Brain microvascular endothelial cell (primary cell): ENCODE measurements at places on chromosomes 5 and 9.
A peak's percentile ranks its signal among the peaks of the same experiment; 100 is the strongest.

- no peak for DNase-seq
These were observed 136.2 kb downstream of the TARS1 start for GRCh38 chr5:33576726-33577590.

GRCh38 chr5:170571281-170571731, 67.5 kb downstream of the KCNIP1 start:
- peak; percentile 59 for DNase-seq

GRCh38 chr5:3342271-3343100, 253.1 kb upstream of the IRX1 start:
- no peak for DNase-seq

GRCh38 chr9:110919609-110920008, 118.7 kb downstream of the LPAR1 start:
- DNase-seq, result peak; percentile 80

DNA sequence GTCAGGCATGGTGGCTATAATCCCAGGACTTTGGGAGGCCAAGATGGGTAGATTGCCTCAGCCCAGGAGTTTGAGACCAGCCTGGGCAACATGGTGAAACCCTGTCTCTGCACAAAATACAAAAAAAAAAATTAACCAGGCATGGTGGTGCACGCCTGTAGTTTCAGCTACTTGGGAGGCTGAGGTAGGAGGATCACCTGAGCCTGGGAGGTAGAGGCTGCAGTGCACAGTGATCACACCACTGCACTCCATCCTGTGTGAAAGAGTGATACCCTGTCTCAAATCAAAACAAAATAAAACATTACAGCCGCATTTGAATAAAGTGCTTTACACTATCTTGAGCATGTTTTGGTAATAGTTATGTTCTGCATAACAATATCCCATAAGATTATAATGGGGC, 74.0 kb downstream of the IQGAP2 start:
- no peak for DNase-seq

DNA sequence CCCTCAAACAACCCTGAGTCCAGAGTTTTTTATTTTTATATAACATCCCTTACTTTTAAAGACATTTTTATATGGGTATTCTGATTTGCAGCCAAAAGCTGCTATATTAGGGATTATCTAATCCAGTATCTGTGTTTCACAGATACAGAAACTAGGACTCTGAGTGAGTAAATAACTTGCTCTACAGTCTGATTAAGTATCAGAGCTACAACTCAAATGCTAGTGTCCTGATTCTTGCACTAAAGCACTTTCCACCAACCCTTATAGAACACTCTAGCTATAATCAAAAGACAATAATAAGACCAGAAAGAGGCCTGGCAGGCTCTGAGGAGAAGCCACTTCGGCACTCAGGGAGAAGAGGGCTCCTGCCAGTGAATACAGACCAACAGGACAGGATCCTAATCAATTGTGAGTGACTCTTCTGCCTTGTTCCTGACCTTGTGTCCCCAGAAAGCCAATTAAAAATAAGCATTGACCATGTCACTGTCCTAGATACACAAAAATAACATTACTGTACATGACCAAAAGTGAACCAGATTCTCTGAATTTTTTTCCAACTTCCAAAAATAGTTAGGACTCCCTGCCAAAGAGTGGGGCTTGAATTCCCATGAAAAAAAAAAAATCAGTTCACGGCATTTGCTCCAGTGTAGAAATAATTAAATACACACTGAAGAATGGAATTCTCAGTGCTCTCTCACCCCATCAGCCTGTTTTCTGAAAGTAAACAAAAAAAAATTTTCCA, 63.6 kb upstream of the MAP3K1 start:
- DNase-seq, result no peak

- DNase-seq, result peak; percentile 95
These were observed 5.0 kb upstream of the SLC34A1 start for GRCh38 chr5:177378884-177379883.

- DNase-seq, result no peak
These were observed 1.6 kb downstream of the FBXW11 start for GRCh38 chr5:172004824-172005237.

- no peak for DNase-seq
These were observed 147.6 kb upstream of the TRIM32 start for GRCh38 chr9:116539549-116539948.

GRCh38 chr9:36987409-36987808, 46.7 kb downstream of the PAX5 start:
- no peak for DNase-seq

GRCh38 chr5:173161148-173161547, 16.8 kb downstream of the BNIP1 start:
- no peak for DNase-seq

- DNase-seq, result peak; percentile 53
These were observed 18.3 kb upstream of the TNFSF15 start for GRCh38 chr9:114824110-114824509.

GRCh38 chr9:89359751-89360261, 41.5 kb downstream of the SECISBP2 start:
- DNase-seq, result no peak

GRCh38 chr5:176884571-176884890, 14.6 kb downstream of the HK3 start:
- DNase-seq, result no peak
